ENCODE measurements at places on chromosomes 1 and 21.

DNA sequence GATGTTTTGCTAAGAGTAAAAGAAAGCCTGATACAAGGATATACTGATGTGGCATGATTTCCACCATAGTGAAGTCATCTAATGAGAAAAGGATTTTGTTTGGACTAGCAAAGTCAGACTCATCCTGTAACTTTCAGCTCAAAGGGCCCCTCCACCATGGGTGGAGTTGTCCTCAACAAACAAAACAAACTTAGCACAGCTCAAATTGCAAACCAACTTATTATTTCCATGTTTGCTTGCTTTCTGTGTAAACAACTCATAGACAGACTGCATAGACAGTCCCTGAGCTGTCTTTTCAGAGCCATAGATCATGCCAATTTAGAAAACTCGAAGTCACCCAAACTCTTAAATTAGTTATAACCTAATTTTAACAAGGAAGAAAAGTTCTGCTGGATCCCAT lies 69.4 kb upstream of the VAV3 start:
- DNase-seq, result no peak

DNA sequence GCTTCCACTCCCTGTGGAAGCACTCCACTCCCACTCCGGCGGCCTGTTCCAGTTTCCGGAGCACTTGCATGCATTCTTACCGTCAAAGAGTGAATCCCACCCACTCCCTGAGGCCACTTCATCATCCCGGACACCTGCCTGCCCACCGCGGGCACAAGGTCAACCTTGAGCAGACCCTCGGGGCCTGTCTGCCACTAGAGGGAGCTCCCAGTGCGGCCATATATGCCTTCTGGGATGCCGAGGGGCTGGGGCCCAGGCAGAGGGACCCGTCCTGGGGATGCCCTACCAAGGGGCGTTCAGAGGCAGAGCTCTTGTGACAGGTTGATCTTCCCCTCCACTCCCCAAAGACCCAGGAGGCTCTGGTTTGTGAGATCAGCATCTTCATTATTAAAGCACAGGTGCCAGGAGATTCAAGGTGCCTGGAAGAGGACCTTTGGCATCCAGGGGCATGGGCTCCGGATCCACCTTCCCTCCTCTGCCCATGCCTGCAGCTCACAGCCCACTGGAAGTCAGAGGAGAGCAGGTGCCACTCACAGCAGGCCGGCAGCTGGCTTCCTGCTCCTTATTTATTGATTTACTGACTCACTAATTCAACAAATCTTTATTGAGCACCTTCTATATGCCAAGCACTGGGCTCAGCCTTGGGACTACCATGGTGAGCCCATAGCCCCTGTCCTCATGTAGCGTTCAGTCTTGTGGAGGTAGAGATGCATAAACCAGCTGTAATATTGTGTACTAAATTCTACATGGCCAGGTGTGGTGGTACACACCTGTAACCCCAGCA lies 47.3 kb downstream of the UBIAD1 start:
- DNase-seq, result peak; percentile 67

DNA sequence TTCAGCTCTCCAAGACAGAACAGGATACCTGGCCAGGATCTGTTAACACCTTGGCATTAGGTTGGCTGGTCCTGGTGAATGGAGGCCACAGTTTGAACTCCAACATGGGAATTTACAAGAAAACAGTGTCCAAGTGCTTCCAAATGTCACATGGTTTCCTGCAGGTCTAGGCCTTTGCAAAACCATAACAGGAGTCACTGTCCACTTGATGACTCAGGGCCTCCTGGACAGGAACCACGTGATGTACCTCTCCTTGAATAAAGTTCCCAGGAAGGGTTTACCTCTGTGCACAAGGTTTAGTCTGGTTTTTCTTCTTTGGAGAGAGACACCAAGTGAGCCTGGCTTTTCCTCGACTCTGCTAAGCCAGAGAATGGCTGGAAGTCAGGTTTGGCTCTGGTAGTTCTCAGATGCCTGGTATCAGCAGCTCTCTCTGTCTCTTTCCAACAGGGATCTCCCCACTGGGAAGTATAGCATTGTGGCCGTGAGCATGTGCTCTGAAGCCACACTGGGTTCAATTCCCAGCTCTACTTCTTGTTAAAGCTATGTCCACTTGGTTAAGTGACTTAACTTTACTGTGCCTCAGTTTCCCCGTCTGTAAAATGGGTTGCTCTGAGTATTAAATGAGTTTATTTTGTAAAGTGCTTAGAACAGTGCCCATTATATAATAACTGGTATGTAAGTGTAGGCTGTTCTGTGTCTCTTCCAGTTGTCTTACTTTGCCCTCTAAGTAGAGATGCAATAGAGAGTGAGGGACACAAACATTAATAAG lies 27.3 kb upstream of the TMEM61 start:
- DNase-seq, result no peak

DNA sequence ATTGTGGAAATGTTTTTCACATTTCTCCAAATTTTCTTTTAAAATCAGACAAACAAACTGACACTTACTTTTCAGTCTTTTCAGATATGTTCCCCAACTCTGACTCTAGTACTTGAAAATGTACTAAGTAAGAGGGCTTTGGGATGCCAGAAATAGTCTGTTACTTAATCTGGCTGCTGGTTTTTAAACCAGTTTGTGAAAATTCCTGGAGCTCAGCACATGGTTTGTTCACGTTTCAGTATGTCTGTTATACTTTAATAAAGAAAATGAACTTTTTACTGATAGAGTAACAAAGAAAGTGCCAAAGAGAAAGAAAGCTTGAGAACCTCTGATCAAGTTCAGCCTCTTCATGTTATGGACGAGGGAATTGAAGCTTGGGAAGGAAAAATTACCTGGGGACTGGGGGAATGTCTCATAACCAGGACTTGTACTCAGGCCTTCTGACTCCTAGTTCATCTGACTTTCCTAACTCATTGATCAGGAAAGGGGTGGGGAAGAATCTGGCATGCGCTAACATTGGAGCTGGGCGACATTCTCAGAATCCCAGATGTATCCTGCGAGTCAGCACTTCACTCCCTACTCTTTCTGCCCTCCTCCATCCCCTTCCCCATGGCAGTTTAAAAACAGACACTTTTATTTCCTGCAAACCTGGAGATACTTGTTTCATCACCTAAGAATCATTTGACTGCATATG lies 30.8 kb upstream of the DNAJC6 start:
- no peak for DNase-seq

DNA sequence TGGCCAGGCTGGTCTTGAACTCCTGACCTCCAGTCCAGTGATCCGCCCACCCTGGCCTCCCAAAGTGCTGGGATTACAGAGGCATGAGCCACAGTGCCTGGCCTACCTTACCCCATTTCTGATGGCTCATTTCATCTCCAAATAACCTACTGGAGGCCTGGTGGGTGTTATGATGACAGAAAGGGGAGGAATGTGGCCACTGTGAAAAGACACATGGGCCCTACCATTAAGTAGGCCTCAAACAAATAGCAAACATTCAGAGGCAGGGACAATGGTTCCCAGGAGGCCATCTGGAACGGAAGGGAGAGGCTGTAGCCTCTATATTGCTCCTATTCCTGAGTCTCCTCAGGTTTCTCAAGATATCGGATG lies 932 bp upstream of the FCRLA start:
- no peak for DNase-seq

GRCh38 chr1:248627971-248628844 lies 6.7 kb downstream of the OR2T11 start:
- DNase-seq, result no peak

DNA sequence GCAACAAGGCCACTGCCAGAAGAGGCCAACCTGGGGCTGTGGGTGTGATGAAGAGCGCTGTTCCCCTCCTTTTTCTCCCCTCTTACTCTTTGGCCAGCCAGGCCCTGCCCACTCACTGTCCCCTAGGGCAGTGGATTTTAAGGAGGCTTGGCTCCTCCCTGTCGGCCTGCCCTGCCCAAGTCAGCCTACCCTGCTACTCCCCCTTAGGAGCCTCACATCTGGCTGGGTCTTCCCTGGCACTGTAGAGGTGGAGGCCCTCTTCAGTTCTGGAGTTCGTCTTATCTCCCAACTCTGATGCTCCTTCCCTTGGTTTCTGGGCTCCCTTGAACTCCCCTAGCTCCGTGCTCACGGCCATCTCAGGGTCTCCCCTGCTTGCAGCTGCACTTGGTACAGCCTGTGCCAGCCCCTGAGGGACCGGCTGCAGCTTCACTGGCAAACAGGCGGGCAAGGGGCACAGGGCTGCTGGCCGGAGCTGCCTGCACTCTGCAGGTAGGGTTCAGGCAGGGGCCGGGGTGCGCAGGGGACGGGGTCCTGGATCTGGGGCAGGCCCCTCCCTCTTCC lies 4.0 kb downstream of the AMPD2 start:
- DNase-seq, result no peak

- DNase-seq, result no peak
Measured at GRCh38 chr1:71053758-71054157, 6.1 kb upstream of the PTGER3 start.

GRCh38 chr21:46022551-46023525 lies 41.3 kb downstream of the COL6A1 start:
- peak; percentile 92 for DNase-seq

GRCh38 chr21:15753741-15754140 lies 24.0 kb downstream of the USP25 start:
- no peak for DNase-seq

GRCh38 chr21:38487901-38488639 lies 10.2 kb downstream of the ERG start:
- DNase-seq, result no peak

DNA sequence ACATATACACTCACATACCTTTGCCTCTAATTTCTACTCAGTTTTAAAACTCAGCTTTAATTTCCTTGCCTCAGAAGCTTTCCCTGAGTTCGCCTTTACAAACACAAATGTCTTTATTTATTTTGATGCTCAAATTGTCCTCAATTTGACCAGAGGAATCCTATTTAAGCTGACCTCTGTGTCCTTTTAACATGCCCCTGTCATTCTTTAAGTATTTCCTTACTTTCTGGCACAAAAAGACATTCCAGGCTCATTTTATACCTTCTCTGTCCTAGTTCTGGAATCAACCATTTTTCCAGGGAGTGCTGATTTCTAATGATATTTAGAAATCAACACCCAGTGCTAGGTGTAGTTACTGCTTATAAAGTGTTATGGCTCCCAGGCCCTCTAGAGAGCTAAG lies 82.5 kb downstream of the OSBPL9 start:
- DNase-seq, result no peak

- no peak for DNase-seq
Measured at GRCh38 chr21:14271053-14271452, 55.1 kb downstream of the RBM11 start.

GRCh38 chr1:1285102-1285571 lies 4.9 kb downstream of the SCNN1D start:
- no peak for DNase-seq

DNA sequence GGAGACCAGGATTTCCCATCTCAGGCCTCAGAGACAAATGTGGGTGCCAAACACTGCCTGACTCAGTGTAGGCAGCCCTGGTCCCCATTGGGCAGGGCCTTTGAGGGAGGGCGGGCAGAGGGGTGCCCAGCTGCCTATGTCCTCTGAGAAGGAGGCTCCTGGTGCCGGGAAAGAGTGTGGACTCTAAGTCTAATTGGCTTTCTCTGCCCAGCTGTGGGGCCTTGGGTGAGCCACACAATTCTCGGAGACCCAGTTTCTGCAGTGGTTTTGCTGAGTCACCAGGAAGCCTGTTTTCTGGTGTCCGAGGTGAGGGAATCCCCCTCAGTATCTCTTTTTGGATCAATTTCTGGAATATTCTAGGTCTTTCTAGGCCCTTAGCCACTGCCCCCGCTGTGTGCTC lies 35.3 kb upstream of the ACTL8 start:
- no peak for DNase-seq

DNA sequence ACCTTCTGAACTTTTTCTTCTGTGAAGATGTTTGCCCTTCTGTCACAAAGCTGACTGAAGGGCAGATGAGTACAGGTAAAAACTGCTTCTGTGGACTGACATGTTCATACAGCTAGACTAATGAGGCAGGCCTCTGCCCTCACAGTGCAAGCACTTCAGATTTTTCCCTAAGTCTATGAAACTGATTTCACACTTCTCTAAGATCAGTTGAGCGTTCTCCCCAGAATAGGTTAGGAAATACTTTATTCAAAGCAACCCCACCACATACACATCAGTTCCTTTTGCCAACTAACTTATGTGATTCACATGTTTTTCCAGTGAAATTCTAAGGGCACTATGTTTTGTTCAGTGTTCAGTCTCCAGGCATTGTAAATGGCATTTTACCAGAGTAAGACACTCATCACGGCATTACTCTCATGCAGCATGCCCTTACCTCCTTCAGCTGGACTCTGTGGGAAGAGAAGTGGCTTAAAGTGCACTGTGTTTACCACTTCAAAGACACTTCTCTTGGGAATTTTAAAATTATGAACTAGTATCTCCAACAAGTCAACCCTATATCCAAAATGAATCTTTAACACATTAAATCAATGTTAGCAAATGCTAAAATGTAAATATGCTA lies 5.4 kb upstream of the PSMG1 start:
- no peak for DNase-seq

- no peak for DNase-seq
Measured at GRCh38 chr1:102783487-102783886, 324.8 kb downstream of the COL11A1 start.

GRCh38 chr1:116668277-116668676 lies 744 bp upstream of the IGSF3 start:
- DNase-seq, result no peak

DNA sequence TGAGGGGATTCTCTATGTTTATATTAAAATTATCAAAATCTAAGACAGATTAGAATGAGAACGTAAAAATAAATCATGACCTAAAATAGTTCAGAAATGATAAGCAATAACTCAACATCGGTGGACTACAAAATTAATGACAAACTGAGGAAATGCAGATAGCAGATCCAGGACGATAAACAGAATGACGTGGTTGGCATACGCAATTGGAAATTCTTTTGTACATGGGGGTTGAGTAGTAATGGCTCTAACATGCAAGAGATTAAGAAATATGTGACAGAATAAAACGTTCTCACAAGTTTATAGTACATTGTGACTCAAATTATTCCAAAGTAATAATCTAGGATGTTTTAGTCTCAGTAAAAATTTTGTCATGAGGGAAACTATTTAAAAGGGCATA lies 575.2 kb upstream of the BRINP3 start:
- DNase-seq, result no peak

DNA sequence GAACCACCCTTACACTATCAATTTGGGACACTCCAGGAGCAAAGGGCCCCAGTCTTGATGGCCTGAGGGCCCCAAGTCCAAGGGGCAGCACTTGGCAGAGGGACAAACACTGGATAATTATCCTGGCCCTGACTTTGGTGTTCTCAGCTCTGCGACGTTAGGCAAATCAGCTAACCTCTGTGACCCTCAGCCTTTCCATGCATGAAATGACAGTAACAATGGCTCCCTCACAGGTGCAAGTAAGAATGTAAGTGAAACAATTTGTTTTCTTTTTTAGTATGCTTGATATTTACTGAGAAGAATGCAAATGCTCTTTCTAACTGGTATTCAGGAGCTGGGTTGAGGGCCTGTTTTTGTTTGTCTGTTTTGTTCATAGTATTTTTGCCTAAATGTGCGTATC lies 61.6 kb upstream of the PRDX6 start:
- no peak for DNase-seq
